Fibroblast of lung (primary cell): ENCODE measurements at places on chromosomes 5 and 9. TPM values are rescaled to one million over a fixed set of nuclear protein-coding genes. Genes with fewer than 3 reads are reported as not detected.

The CARTPT gene
- total RNA-seq = not detected in 2 replicates

DNA sequence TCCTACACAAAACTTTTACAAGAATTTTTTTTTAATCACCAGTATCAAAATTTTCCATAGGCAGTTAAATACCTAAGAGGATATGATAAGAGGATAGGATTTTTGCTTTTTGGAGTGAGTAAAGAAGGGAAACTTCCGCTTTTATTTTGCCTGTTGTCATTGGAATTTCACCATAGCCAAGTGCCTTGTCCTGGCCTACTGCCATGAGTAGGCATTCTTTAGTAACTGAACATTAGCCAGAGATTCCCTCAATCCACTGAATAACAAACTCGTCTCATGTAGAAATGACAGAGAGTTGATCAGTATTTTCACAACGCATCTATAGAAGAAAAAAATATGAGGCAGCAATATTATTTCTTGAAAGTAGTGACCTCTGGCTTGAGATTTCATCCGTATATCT is 289.6 kb upstream of the ADAMTSL1 start:
- DNase-seq = no peak

- no peak for DNase-seq
Observed at GRCh38 chr9:132136151-132136780, 25.6 kb upstream of the NTNG2 start.

DNA sequence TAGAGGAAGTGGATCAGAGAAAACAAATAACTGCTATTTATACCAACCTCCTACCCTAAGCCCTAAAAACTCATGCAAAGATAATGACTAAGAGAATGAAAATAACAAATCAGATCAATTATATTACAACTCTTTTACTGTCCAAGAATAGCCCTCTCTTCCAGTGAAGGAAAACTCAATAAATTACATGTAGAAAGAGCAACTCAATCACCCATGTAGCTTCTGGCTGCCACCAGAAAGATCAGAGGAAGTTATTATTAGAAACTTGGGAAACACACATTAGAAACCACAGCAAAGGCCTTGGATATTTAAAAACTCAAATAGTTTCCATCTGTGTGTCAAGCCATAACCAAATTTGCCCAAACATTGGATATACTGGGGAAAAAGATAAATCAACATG is 134.0 kb upstream of the TARS1 start:
- peak; percentile 76 for DNase-seq

GRCh38 chr5:168976311-168976970 is 324.5 kb downstream of the SLIT3 start:
- no peak for DNase-seq

DNA sequence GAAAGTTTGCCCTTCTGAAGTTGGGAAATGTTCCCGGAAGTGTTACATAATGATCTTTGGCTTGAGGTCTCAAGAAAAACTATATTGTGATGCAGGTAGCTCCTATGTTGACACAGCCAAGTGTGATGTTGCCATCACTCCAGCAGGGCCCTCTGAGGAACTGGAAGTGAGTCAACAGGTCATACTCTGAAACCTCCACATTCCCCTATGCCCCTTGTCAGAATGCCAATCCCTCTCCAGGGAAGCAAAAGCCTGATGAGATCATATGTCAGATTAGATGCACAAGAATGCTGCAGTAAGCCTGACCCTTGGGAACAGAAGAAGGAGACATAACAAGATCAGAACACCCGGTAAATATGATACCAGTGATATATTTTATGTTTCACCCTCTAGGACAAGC is 66.8 kb upstream of the ITGA2 start:
- DNase-seq = peak; percentile 81

The FAF2 gene
- 35.4 and 38.5 TPM in 2 replicates for total RNA-seq

DNA sequence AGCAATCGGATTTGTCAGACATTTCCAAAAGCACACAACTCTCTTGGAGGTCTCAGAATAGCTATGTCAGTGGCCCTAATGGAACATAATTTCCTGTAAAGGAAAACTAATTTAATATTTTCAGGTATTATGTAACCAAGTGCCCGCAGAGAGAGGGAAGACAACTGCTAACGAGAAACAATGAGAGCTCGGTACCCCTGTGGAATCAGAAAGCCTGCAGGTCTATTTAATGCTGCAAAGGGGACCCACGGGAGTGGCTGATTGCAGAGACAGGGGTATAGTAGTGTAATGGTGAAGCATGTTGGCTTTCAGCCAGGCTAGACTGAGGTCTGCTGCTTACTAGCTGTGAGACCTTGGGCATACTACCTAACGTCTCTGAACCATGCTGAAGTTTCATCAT is 508.1 kb upstream of the BRINP1 start:
- no peak for DNase-seq

The PCDHGA5 gene
- 1.5 and 2.6 TPM in 2 replicates for total RNA-seq

The GPRIN1 gene
- 4.9 and 6.3 TPM in 2 replicates for total RNA-seq

The RPS14 gene
- total RNA-seq = 1,962 and 4,466 TPM in 2 replicates

The SHC3 gene
- total RNA-seq = 7.7 and 16.2 TPM in 2 replicates

The NTRK2 gene
- 0.26 and 0.66 TPM in 2 replicates for total RNA-seq

The TSLP gene
- total RNA-seq = 9.2 and 18.7 TPM in 2 replicates

The KIF4B gene
- under 0.01 TPM in 2 replicates for total RNA-seq

The PCDHA2 gene
- under 0.01 and 0.33 TPM in 2 replicates for total RNA-seq

The BTNL3 gene
- total RNA-seq = not detected in 2 replicates

- DNase-seq = no peak
Observed at GRCh38 chr5:36096486-36096885, 29.8 kb upstream of the UGT3A2 start.

The CERCAM gene
- 44.9 and 64.2 TPM in 2 replicates for total RNA-seq

The SLC25A2 gene
- 0.66 TPM in 1 of 2 replicates, not detected in the other for total RNA-seq

DNA sequence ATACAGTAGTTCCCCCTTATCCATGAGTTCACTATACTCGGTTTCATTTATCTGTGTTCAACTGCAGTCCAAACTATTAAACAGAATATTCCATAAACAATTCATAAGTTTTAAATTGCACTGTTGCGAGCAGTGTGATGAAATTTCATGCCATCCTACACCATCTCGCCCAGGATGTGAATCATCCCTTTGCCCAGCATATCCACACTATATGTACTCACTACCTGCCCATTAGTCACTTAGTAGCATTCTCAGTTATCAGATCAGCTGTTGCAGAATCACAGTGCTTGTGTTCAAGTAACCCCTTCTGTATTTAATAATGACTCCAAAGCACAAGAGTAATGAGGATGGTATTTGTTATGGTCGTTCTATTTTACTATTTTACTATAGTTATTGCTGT is 51.5 kb downstream of the SHOC1 start:
- DNase-seq = peak; percentile 81

The VPS13A gene
- total RNA-seq = 27.2 and 39.3 TPM in 2 replicates

DNA sequence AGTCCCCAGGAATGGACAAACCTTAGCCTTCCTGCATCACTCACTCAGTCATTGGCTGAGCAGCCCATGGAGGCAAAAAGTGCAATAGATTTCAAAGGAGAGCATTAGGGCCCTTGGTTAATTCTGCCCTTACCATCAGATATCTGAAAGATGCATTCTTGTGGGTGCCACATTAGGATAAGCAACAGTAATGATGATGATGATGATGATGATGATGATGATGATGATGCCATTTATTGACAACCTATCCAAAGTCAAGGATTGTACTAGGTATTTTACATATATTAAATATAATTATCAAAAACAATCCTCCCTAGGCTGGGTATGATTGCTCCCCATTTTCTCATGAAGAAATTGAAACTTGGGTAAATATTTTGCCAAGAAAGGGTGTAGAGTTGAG is 9.6 kb upstream of the MED10 start:
- no peak for DNase-seq

DNA sequence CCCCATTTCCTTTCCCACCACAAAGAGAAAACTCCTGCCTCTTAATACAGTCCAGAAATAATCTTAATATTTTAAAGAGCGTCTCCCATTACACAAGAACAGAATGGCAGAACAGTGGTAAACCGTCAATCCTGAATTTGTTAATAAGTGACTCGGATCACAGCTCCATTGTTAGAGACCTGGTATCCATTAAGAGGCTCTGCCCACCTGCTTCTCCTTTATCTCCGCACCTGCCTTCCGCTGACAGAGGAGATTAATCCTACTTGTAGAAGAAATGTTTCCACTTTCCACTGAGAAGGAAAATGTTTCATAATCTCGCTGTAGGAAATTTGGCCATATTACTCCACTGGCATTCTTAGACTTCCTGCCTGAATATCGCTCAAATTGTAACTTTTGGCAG is 1493.2 kb downstream of the MAT2B start:
- DNase-seq = no peak

GRCh38 chr5:103298117-103298516 is 39.6 kb downstream of the MACIR start:
- DNase-seq = no peak

The MLANA gene
- total RNA-seq = not detected in 2 replicates

The SAPCD2 gene
- 0.26 and 2.8 TPM in 2 replicates for total RNA-seq

DNA sequence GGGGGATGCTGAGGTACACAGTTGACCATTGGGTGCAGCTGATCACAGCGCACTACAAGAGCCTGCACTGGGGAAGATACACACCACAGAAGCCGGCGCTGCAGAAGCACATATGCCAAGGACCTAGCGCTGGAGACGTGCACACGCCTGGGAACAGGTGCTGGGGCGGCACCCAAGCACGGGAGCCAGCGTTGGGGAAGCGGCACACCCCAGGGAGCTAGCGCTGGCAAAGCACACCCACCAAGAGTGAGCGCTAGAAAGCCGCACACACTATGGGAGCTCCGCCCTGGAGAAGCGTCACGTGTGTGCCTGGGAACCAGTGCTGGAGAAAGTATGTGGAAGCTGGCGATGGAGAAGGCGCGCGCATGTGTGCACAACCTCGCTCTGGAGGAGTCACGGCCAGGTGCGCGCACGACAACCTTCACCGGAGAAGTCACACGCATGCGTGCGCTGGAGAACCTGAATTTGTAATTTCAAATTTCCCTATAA is 4.5 kb downstream of the FANCC start:
- peak; percentile 73 for DNase-seq

DNA sequence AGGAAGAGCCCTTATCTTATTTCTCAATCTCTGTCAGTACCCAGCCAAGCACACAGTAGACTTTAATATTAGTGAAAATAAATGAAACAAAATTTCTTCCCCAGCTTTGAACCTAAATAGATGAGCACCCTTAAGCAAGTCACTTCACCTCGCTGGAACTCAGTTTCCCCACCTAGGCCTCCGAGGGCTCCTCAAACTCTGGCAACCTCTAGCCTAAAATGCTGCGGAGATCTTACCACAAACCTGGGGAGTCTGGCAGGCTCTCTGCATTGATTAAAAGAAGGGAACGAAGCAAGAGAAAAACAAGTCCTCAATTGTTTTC is 326 bp downstream of the RIGI start:
- DNase-seq = no peak

- DNase-seq = no peak
Observed at GRCh38 chr5:96844481-96844990, 31.8 kb upstream of the ERAP2 start.

The STPG3 gene
- total RNA-seq = not detected in 2 replicates

The FYB1 gene
- under 0.01 TPM in 1 of 2 replicates, not detected in the other for total RNA-seq

The TAS2R1 gene
- not detected in 2 replicates for total RNA-seq

- no peak for DNase-seq
Observed at GRCh38 chr9:1709347-1709746, 305.8 kb upstream of the SMARCA2 start.

- peak; percentile 41 for DNase-seq
Observed at GRCh38 chr9:134698587-134699342, 57.2 kb downstream of the COL5A1 start.

- DNase-seq = peak; percentile 91
Observed at GRCh38 chr9:113955076-113955752, 79.1 kb downstream of the ZNF618 start.

The PRDM9 gene
- total RNA-seq = not detected in 2 replicates

DNA sequence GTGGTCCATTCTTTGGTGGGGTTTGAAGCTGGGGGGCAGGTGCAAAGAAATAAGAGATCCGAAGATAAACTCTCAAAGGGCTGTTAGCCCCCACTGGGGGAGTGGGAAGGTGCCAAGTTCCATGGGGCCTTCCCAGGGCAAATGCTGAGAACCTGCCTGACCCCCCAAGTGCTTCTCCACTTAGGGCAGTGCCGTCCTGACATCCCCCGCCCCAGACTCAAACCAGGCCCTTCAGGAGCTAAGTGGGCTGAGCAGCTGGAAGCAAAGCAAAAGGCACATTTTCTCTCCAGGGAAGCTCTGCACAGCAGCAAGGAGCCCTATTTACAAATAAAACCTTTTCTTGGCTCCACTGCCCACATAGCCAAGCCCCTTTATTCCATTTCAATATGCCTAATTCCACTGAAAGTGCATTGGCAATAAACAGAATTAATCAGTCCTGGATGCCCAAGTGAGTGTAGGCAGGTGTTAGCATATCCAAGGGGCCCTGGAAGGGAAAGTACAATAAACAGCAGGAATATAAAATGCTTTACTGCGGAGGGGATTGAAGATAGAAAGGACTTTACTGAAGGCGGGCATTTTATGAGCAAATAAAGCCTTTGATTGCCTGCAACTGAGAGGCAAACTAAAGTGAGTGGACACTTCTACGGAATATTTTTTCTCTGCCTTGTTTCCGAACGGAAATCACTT is 44.6 kb downstream of the WHRN start:
- no peak for DNase-seq

GRCh38 chr5:140106805-140107311 is 7.1 kb upstream of the PURA start:
- DNase-seq = no peak

The PAM gene
- total RNA-seq = 241 and 405 TPM in 2 replicates

DNA sequence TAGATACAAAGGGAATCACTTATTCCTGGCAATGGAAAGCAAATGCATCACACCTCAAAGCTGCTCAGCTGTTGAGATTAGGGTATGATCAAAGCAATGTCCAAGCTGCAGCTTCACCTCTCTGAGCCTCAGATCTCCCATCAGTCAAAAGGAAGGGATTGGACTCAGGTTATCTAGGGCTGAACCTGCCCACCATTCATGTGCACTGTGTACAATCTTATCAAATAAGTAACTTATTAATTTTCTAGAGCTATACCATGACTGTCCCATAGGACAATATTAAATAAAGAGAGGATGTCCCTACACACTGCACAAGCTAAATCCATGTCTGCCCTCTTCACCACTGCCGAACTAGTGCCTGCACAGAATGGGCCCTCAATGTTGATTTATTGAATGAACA is 127.0 kb downstream of the HSD17B3 start:
- no peak for DNase-seq

The ORM2 gene
- not detected in 2 replicates for total RNA-seq

GRCh38 chr9:74534841-74535240 is 37.7 kb downstream of the RORB start:
- DNase-seq = no peak

The UBAP2 gene
- 19.5 and 20.6 TPM in 2 replicates for total RNA-seq

GRCh38 chr5:170443624-170444023 is 54.5 kb upstream of the KCNMB1 start:
- DNase-seq = no peak

- DNase-seq = no peak
Observed at GRCh38 chr5:110195288-110195687, 505.6 kb downstream of the MAN2A1 start.
